Thymus (tissue), 14 donors: ENCODE measurements at places on chromosomes 2 and 18. TPM values are rescaled to one million over a fixed set of nuclear protein-coding genes. Genes with fewer than 3 reads are reported as not detected.

DNA sequence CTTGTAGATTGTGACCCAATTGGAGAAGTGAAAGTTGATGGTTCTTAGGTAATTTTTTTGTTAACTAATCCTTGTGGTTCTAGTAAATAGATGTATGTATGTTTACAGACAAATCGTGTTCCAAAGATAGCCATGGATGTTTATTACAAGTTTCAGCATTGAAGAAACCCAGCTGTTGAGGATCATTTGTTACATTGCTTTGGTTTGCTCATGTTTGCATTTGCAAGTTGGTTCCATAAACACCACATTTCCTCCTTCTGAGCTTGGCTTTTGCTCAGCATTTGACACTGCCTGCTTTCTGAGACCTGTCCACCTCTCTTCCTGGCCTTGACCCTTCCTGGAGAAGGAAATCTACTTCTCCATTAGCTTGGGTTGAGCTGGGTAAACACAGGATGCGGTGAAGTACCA lies 1.8 kb upstream of the CCDC68 start:
- peaks cover 13% of the 10 kb centered on the region for H3K27me3 ChIP-seq
- H3K4me1 ChIP-seq: no peaks in the 10 kb centered on the region
- H3K36me3 ChIP-seq: no peaks in the 10 kb centered on the region
- H3K4me3 ChIP-seq: no peak overlapping the region

DNA sequence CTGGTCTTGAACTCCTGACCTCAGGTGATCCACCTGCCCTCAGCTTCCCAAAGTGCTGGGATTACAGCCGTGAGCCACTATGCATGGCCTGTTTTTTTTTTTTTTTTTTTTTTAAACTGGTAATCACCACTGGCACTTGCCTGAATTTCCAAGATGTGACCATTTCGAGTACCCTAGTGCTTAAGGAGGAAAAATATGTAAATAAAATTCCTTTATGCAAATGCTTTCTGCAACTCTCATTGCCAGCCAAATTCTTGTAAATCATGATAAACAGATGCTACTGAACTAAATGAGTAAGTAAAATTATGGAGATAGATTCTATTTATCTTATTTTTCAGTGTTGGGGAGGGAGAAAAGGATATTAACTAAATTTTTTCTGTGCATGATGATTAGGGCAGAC lies 18.6 kb downstream of the CDCA7 start:
- H3K4me1 ChIP-seq: no peaks in the 10 kb centered on the region
- DNase-seq: no peak
- no peak overlapping the region for H3K27ac ChIP-seq
- no peak overlapping the region for H3K4me3 ChIP-seq
- no peaks in the 10 kb centered on the region for H3K27me3 ChIP-seq

GRCh38 chr18:3603421-3604234 lies 153.7 kb downstream of the TGIF1 start:
- H3K36me3 ChIP-seq: no peaks in the 10 kb centered on the region
- H3K27ac ChIP-seq: peak overlapping the region; percentile 39
- peak overlapping the region; percentile 35 for H3K4me3 ChIP-seq
- H3K27me3 ChIP-seq: no peaks in the 10 kb centered on the region
- H3K4me1 ChIP-seq: peaks cover 11% of the 10 kb centered on the region

- DNase-seq: no peak
- H3K27me3 ChIP-seq: peaks cover 6% of the 10 kb centered on the region
- no peaks in the 10 kb centered on the region for H3K36me3 ChIP-seq
- no peaks in the 10 kb centered on the region for H3K4me1 ChIP-seq
- no peak overlapping the region for H3K27ac ChIP-seq
- H3K4me3 ChIP-seq: no peak overlapping the region
Measured at GRCh38 chr18:50726960-50727589, 92.7 kb downstream of the MRO start.

DNA sequence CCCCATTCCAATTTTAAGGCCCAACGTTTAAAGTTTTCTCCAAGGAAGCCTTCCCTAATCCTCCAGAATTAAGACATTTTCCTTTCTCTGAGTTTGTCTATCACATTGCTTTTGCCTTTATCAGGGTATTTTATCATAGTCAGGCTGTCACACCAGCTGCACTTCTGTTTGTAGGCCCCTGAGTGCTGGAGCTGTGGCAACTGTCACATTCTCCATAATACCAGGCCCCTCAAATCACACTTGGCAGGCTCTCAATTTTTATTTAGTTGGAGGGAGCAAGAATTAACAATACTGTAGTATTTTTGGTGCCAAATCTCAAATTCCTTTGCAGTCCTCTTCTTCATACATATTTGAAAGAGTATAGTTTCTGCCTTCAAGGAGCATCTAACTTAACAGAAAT lies 122.2 kb downstream of the FSHR start:
- H3K36me3 ChIP-seq: no peaks in the 10 kb centered on the region
- H3K4me3 ChIP-seq: no peak overlapping the region
- no peaks in the 10 kb centered on the region for H3K4me1 ChIP-seq
- no peak overlapping the region for H3K27ac ChIP-seq

- DNase-seq: no peak
- H3K27ac ChIP-seq: no peak overlapping the region
- no peaks in the 10 kb centered on the region for H3K36me3 ChIP-seq
Measured at GRCh38 chr2:35033748-35034147, 1321.8 kb upstream of the CRIM1 start.

DNA sequence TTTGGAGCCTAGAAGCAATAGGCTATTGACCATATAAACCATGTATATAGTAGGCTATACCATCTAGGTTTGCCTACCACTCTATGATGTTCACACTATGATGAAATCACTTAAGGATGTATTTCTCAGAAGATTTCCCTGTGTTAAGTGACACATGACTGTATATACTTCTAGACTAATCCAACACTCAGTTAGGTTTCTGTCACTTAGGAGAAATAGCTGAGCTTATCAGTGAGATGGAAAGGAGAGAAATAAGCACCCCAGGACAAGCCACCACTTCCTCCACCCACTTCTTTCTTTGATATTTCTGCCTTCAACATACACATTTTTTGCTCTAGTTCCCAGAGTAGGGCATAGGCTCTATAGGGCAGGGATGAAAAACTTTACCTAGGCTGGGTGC lies 7.8 kb downstream of the PECR start:
- DNase-seq: no peak
- no peaks in the 10 kb centered on the region for H3K27me3 ChIP-seq
- no peaks in the 10 kb centered on the region for H3K4me1 ChIP-seq
- no peak overlapping the region for H3K4me3 ChIP-seq
- H3K27ac ChIP-seq: no peak overlapping the region

DNA sequence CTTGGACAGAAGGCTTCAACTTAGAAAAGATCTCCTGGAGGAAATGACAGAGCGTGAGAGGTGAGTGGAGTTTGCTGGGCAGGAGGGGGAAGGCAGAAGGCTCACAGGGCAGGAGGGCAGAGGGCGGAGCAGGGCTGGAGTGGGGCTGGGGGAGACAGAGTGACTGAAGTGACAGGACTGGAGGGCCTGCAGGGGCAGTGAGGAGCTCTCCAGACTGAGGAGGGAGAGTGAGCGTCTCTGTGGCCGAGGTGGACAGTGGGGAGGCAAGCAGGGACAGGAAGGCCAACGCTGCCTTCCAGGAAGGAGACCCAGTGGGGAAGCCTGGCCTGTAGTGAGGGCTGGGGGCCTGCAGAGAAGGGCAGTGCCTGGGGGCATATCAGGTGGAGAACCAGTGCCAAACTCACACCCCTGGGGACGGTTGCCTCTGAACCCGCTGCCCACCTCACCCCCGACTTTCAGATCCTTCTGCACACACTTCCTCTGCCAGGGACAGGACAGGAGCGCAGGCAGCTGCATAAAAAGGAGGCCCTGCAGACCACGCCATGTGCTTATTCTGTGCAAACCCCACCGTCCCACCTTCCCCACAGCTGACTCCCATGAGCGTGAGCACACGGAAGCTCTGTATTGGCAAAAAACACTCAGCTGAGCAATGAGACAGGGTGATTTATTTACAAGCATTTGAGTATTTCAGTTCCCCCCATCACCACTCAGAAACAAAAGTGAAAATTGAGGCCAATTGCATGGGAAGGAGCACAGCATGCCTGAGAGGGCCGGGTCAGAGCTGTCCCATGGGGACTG lies 244.3 kb downstream of the FAM210A start:
- H3K36me3 ChIP-seq: peaks cover 40% of the 10 kb centered on the region
- no peaks in the 10 kb centered on the region for H3K27me3 ChIP-seq

- no peak for DNase-seq
- no peak overlapping the region for H3K27ac ChIP-seq
- no peak overlapping the region for H3K4me3 ChIP-seq
- H3K36me3 ChIP-seq: no peaks in the 10 kb centered on the region
Measured at GRCh38 chr2:124879640-124880039, 854.6 kb downstream of the CNTNAP5 start.

GRCh38 chr2:114472726-114473125 lies 30.3 kb downstream of the DPP10 start:
- no peaks in the 10 kb centered on the region for H3K27me3 ChIP-seq
- no peaks in the 10 kb centered on the region for H3K4me1 ChIP-seq

- no peaks in the 10 kb centered on the region for H3K36me3 ChIP-seq
- no peak overlapping the region for H3K27ac ChIP-seq
- no peak for DNase-seq
- H3K4me3 ChIP-seq: no peak overlapping the region
- no peaks in the 10 kb centered on the region for H3K4me1 ChIP-seq
Measured at GRCh38 chr2:158144914-158145625, 43.4 kb downstream of the UPP2 start.

DNA sequence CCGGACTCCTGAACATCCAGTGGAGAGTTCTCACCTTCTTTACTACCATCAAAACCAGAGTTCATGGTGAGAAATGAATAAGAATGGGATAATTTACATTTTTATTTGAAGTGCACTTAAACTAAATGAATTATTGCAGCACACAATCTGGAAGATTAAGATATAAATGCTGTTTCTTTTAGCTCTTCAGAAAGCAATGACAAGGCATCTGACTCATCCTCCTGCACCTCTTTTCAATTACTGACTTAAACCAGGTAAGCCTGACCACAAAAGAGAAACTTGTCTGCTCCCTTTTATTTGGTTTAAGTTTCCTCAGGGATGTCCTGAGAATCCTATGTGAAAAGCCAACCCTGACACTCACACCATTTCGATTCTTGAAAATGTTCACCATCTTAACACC lies 720 bp upstream of the DSC2 start:
- H3K4me3 ChIP-seq: no peak overlapping the region
- no peaks in the 10 kb centered on the region for H3K4me1 ChIP-seq
- H3K36me3 ChIP-seq: no peaks in the 10 kb centered on the region
- no peak for DNase-seq
- H3K27ac ChIP-seq: no peak overlapping the region

DNA sequence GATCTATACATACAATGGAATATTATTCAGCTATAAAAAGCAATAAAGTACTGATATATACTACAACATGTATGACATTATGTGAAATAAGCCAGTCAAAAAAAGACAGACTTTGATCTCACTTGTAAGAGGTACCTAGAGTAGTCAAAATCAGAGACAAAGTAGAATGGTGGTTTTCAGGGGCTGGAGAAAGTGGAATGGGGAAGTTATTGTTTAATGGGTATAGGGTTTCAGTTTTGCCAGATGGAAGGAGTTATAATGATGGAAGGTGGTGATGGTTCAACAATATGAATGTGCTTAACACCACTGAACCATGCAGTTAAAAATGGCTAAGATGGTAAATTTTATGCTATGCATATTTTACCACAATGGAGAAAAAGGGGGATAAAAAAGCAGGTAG lies 6.3 kb downstream of the COBLL1 start:
- H3K27me3 ChIP-seq: no peaks in the 10 kb centered on the region
- H3K4me1 ChIP-seq: no peaks in the 10 kb centered on the region
- H3K4me3 ChIP-seq: no peak overlapping the region
- H3K27ac ChIP-seq: no peak overlapping the region

DNA sequence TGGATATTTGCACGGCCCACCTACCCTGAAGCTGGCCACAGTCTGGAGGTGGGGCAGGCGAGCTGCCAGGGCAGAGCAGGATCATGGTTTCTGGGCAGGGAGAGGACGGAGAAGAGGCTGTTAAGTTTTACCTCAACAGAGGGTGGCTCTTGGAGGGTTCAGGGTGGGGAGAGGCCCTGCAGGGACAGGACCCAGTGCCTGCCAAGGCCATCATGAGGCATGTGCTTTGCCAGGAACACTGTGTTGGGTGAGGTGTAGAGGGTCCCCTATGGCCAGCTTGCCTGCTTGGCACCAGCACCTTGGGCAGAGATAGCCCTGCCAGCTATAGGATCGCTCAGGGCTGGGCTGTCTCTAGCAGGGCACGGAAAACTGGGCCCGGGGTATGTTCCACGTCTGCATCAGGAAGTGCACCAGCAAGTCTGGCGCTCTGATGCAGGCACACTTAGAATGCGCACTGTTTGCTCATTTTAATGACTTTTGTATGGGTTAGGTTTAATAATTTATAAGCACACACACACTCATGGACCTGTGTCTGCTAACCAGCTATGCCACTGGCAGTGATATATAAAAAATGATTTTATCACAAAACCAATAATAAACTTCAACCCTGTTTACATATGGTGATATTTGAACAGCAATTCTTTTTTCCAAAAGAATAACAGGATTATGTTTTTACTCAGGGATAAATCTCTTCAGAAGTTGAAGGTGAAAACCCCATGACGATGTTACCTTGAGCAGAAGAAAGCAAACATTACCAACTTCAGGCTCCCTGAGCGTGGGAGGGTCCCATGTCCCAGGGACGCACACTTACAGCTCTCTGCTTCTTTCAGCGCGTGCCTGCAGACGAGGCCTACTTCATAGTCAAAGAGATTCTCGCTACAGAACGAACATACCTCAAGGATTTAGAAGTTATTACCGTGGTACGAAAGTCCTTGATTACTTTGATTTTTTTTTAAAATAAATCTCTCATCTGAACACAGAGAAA lies 46.4 kb downstream of the STK25 start:
- H3K27ac ChIP-seq: no peak overlapping the region
- H3K36me3 ChIP-seq: no peaks in the 10 kb centered on the region
- H3K4me1 ChIP-seq: no peaks in the 10 kb centered on the region
- H3K4me3 ChIP-seq: no peak overlapping the region
- peaks cover 7% of the 10 kb centered on the region for H3K27me3 ChIP-seq

DNA sequence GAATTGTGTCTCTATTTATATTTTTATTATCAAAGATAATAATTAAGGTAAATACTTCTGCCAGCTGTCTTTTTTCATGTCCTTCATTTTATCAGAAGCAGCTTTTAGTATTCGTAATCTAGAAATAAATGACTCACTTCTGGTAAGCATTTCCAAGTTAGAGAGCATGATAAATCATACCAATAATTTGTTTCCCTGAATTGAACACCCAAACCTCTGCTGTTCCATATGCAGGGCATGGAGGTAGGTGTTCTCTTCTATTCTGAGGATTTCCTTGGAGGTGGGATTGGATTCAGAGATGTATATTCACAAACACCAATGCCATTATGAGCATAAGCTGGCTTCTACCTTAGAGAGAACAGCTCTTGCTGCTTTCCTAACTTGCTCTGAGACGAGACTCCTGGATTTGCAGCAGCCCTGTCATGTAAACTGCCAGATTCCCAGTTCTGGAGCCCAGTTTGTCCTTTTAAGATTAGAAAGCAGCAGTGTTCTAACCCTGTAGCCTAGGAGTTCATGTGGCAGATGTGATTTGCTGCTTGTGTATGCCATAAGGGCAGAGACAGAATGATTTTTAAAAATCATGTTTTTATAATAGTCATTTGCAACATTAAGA lies 47.5 kb downstream of the SKA1 start:
- no peaks in the 10 kb centered on the region for H3K27me3 ChIP-seq
- no peak for DNase-seq
- H3K27ac ChIP-seq: no peak overlapping the region
- no peaks in the 10 kb centered on the region for H3K4me1 ChIP-seq
- H3K4me3 ChIP-seq: no peak overlapping the region
- no peaks in the 10 kb centered on the region for H3K36me3 ChIP-seq

Gene ATF2
- 42.4 TPM for total RNA-seq

Gene APLF
- 7.5 TPM for total RNA-seq

Gene PMS1
- total RNA-seq: 22.6 TPM

Gene DHRS9
- 0.85 TPM for total RNA-seq

Gene ALLC
- 0.05 TPM for total RNA-seq

Gene ASIC4
- 0.05 TPM for total RNA-seq

Gene SERPINB3
- total RNA-seq: 2.6 TPM

Gene PDE11A
- 0.14 TPM for total RNA-seq
